ENCODE measurements at places on chromosomes 11 and 22.

- no peak for DNase-seq
Observed at GRCh38 chr11:540583-541432, 3.5 kb downstream of the LRRC56 start.

DNA sequence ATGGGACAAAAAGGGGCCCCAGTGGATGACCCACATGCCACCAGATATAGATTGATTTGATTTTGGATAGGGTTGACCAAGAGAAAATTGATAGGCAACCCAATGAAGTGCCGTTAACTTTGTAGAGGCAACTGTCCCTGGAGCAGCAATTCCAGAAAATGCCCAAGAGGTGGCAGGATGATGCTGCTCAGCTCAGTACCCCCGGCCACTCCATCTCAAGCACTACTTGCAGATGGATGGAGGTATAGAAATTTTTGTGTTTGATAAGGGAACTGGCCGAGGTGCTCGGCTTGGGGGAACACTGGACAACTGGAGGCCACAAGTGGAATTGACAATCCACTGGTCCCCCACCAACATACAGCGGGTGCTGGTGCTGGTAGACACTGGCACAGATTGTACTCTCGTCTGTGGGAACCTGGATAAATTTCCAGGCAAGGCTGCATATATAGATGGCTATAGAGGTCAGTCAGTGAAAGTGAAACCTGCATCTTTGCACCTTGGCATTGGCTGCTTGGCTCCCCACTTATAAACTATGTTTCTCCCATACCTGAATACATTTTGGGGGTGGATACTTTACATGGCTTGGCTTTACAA is 86.3 kb downstream of the CCDC83 start:
- DNase-seq: no peak

GRCh38 chr11:119065369-119065768 is 2.2 kb upstream of the VPS11 start:
- no peak for DNase-seq

DNA sequence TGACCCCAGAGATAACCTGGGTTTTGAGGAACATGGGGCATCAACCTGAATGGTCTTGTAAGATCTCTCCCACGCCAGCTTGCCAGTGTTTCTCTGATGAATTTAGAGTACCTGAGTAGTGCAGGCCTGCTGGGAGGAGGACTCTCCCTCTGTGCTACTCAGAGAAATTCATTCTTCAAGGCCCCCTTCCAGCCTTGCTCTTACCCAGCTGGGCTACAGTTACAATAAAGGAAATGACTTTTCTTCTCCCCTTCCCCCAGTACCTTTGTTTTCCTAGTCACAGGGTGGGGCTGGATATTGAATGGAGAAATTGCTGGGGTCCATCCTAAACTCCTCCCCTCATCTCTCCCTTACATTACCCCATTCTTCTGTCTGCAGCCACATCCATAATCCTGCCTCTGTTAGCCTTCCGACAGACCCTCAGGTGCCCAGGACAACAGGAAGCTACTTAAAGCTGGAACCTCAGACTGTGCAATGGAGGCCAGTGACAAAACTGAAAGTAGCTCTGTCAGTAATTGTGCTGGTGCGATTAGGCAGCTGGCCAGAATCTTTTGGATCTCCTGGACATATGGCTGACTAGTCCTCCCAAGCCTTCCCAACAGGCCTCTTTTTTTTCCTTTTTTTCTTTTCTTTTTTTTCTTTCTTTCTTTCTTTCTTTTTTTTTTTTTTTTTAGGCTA is 17.4 kb downstream of the LIMK2 start:
- no peak for DNase-seq

DNA sequence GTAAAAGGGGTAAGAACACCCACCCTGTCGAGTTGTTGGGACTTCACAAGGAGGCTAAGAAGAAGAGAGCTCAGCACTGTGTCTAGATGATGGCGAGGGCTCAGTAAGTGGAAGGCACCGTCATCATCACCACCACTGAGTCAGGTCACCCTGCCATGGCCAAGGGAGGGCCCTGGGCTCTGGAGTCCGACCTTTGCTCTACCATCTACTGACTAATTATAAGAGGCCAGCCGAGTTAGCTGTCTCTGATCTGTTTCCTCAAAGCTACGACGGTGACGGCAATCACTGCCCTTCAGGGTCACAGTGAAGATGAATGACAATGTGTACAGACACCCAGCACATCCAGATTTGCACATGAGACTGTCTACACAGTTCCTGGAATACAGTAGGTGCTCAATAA is 29.3 kb downstream of the KIAA0930 start:
- no peak for DNase-seq

DNA sequence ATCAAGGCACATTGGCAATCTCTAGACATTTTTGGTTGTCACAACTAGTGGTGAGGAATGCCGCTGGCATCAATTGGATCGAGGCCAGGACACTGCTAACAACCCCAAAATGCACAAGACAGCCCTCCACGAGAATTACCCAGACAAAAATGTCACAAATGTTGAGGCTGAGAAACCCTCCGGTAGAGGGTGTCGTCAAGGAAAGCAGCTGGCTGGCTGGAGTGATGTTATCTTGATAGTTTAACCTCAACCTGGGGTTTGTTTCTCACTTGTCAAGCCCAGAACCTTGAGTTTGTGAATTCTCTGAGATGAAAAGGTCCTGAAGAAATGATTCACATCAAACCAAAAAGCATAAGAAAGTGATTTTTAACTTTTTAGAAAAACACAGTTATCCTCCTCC is 21.1 kb upstream of the TMPRSS13 start:
- DNase-seq: no peak

- no peak for DNase-seq
Observed at GRCh38 chr11:77866336-77866735, 45.4 kb downstream of the AAMDC start.

DNA sequence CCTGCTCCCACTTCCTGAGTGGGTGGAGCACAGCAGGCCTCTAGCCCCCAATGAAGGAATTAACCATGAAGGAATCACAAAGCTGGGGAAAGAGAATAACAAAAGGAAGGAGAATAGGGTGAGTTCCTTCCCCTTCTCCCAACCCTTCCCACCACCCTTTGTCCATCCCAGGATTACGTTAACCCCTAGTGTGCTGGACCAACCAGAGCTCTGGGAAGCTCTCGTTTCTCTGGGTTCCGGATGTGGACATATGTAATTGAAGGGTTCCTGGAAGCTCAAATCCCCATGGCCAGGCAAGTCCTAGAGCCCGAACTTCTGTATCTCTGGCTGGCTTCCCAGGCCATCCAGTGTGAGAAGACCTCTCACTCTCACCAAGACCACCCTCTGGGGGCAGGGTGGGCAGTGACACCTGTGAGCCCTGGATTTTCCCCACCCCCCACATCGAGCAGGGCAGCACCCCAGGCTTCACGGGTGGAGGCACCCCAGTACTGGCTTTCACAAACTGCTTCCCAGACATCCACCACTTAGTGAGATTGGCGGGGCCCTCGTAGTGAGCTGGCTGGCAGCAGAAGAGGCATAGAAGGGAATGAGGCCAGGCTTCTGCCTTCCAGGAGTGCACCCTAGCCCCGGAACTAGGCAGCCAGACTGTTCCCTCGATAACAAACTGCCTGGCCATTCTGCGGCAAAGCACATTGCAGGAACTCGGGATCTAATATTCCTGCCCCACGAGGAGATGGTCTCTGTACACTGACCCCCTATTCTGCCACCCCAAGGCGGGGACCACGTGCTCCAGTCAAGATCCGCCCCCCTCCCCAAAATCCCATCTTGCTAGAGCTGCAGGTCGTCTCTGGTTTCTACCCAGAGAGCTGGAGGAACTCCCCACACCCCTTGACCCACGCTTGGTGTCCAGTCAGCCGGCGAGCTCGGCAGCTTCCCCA is 2.1 kb downstream of the NECTIN1 start:
- no peak for DNase-seq

All from NCI-H345 (cell line).